CD4-positive, alpha-beta T cell treated with Interleukin-6 at 100 ng/mL for 8 hours (primary cell): ENCODE measurements at places on chromosomes 6 and 20.

GRCh38 chr20:50181344-50181743 is 9.3 kb upstream of the CEBPB start:
- DNase-seq, result no peak

- no peak for DNase-seq
Observed at GRCh38 chr20:32493356-32493755, 91.8 kb downstream of the NOL4L start.

DNA sequence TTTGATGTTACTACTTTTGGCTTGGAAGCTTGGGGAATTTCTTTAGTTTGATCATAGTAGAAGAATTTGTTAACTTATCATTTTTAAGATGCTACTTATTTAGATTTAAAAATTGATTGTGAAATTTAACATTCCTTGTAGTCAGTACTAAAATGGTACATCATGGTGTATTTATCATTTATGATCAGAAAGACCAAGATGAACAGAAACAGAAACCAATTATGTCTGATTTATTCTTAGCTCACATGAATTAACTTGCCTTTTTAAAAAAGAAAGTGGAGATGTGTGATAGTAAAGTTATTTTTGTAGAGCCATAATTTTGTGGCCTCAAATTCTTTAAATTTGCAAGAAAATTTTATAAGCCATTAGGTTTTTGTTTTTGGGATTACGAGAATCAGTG is 77.6 kb downstream of the LIN28B start:
- DNase-seq, result no peak

DNA sequence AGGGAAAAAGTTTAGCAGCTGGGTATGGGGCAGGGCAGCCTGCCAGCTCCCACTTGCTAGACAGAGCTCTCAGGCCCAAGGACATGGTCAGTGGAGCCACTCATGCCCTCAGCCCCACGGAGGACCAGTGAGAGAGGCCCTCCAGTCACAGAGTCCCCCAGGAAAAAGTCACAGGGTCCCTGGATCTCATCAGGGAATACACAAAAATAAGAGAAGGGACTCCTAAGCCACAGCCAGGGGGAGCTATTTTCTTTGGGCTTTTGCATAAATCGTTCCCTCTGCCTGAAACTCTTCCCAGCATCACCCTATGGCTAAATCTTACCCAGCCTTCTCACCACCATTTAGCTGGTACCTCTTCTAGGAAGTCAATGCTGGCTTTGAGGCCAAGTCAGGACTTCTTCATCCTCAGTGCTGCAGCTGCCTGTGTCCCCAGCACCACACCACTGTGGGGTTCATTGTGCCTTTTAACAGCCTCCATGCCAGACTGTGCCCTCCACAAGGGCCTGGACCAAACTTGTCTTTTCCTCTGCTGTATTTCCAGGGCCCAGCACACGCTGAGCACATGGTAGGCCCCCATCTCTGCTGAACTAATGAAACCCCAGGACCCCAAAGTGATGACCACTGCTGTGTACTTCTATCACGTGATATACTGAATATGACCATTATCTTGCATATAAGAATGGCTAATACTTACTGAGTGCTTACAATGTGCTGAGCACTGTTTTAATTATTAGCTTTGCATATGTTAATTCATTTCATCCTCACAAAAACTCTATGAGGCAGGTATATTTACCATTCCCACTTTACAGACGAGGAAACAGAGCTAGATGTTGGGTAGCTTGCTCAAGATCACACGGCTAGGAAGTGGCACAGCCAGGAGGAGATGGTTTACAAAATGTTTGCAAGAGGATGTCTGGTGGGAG is 2.0 kb downstream of the ZNF335 start:
- DNase-seq, result peak; percentile 25

- DNase-seq, result no peak
Observed at GRCh38 chr6:53395986-53396385, 47.2 kb upstream of the ELOVL5 start.
